Heart left ventricle (tissue), 16 donors: ENCODE measurements at places on chromosomes 13 and 19. TPM values are rescaled to one million over a fixed set of nuclear protein-coding genes. Genes with fewer than 3 reads are reported as not detected.

DNA sequence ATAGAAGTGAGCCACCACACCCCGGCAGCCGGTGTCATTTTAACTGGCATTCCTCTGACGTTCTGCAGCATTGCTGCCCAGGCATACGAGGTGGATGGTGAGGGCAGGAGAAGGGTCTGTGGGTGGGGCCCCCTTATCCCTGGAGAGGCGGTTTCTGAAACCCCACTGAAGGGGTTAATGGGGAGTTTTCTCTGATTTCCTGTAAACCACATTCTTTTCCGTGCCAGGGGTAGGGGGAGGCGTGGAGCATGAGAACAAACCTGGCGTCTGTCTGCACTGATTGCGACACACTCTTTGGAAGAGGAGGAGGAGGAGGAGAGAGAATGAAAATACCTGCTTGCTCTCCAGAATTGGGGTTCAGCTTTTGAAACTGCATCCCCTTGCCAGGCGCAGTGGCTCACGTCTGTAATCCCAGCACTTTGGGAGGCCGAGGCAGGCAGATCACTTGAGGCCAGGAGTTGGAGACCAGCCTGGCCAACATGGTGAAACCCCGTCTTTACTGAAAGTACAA lies 2.7 kb upstream of the C3 start:
- DNase-seq: peak; percentile 73

- no peak for DNase-seq
These were observed 404.7 kb downstream of the IRS2 start for GRCh38 chr13:109381546-109382180.

- DNase-seq: no peak
These were observed 45.2 kb downstream of the MLLT1 start for GRCh38 chr19:6234527-6234926.

DNA sequence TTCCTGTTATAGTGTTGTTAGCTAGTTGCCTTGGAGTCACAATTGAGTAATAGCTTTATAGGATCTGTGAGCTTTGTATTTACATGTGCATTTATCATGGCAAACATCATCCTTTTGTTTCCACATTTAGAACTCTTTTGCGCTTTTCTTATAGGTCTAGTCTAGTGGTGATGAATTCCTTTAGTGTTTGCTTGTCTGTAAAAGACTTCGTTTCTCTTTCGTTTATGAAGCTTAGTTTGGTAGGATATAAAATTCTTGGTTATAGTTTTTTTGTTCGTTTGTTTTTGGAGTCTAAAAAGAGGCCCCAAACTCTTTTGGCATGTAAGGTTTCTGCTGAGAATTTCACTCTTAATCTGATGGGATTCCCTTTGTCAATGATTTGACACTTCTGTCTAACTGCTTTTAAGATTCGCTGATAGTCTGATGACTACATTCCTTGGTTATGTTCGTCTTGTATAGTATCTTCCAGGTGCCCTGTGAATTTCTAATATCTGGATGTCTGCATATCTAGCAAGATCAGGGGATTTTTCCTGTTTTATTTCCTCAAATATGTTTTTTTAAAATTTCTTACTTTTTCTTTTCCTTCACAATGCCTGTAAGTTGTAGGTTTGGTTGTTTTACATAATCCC lies 20.2 kb downstream of the DNAJC3 start:
- DNase-seq: no peak

- DNase-seq: peak; percentile 52
These were observed 17.3 kb downstream of the PLD3 start for GRCh38 chr19:40365613-40366401.

The ZNF571 gene
- 1.3 TPM for polyA plus RNA-seq

The PSG11 gene
- polyA plus RNA-seq: not detected
